C1 segment of cervical spinal cord (tissue), 14 donors: ENCODE measurements at places on chromosomes 12 and 14.

DNA sequence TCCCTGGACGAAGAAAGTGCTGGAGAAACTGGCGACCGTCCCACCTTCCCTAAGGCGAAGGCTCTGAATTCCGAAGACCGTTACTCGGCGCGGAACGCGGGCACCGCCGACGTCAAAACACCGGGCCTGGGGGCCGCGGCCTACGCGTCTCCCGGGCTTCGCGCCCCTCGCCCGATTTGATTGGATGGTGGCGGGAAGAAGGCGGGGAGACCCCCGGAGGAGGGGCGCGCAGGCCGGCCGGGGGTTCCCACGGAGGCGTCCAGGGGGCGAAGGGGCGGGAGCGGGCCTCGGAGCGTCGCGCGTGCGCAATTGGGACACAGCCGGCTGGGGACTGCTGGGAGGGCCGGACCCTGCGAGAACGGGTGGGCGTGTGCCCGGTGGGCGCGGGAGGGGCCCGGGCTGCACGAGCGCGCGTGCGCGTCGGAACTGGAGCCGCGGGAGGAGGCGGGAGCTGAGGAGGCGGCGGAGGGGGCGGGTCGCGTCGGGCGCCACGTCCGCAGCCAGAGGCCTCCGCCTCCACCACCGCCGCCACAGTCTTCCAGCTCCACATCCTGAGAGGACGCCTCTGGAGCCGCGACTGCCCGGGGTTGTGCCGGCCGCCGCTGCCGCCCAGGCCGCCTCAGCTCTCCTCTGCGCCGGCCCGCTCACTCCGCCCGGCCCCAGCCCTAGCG, at the start of gene TMEM263:
Gene TMEM263, plus strand, starts transcription at position 531 of the 671 bp plus-strand sequence. CDS start 11,210 bp downstream, outside the sequence.
- DNase-seq = peak; percentile 82

- DNase-seq = no peak
Observed at GRCh38 chr12:54136844-54137580, 51.8 kb downstream of the SMUG1 start.

DNA sequence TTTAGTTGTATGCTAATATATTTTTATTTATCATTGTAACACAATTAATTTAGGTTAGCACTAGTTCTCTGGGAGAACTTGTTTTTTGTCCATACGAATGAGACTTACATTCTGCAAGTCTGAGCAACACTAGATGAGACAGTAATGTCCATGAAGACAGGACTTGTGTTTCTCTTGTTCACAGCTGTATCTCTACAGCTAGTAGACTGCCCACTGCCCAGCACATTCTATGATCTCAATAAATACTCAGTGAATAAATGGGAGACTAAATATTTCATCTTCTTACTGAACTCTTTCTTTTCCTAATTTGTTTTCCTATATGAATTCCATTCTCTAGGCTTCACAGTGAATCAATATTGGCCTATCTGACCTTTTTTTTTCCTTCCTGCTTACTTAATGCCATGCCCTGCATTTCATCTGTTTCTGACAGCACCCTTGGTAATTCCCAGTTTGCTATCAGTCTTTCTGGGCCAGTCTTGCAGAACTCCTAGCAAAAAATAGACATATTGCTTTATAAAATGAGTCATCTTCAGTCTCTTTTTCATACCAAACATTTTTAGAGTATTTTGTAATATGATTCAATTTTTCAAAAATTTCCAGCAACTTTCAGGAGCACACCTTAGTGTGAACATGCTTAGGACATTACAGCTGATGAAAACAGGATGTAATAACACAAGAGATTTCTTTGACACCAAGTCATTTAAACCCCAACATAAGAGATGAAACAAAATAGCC, 185.5 kb upstream of the ATP2B1 start:
- DNase-seq = no peak

- DNase-seq = no peak
Observed at GRCh38 chr12:31118347-31119191, 44.9 kb downstream of the DDX11 start.

GRCh38 chr14:106874350-106874749, 1348.0 kb downstream of the TMEM121 start:
- no peak for DNase-seq

DNA sequence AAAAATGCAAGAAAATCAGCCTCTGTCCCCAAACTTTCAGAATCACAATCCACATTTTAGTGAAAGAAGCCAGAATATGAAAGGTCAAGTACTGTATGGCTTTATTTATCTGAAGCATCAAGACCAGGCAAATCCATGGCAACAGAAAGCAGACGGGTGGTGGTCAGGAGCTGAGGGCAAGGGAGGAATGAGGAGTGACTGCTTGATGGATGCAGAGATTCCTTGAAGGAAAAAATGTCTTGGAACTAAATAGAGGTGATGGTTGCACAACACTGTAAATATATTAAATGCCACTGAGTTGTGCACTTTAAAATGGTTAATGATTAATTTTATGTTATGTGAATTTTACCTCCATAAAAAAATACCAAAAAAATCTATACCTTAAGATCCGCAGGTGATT, 165.1 kb downstream of the GXYLT1 start:
- no peak for DNase-seq

- no peak for DNase-seq
Observed at GRCh38 chr12:131420867-131421447, 289.9 kb upstream of the SFSWAP start.

DNA sequence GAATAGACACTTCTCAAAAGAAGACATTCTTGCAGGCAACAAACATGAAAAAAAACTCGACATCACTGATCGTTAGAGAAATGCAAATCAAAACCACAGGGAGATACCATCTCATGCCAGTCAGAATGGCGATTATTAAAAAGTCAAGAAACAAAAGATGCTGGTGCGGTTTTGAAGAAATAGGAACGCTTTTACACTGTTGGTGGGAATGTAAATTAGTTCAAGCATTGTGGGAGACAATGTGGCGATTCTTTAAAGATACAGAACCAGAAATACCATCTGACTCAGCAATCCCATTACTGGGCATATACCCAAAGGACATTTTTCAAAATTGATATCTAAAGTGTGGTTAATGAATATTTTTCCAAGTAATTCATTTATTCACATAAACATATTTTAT, 39.6 kb upstream of the LIN7A start:
- no peak for DNase-seq

DNA sequence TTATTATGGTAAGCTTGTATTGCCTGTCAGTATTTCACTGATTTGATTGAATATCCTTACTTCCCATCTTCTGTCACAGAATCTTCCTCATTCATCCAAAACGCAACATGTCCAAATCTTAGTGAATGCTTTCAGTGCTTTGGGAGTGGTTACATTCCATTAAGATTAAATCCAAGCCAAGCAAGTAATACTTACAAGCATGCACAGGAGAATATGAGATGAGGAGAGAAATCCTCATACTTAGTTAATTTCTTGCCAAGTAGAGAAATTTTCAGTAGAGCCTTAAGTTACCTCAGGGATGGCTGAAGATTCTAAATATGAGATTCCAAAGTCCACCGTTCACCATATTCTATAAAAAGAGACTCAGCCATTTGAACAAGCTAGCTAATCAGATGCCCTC, 316.0 kb downstream of the RAD51B start:
- DNase-seq = no peak

DNA sequence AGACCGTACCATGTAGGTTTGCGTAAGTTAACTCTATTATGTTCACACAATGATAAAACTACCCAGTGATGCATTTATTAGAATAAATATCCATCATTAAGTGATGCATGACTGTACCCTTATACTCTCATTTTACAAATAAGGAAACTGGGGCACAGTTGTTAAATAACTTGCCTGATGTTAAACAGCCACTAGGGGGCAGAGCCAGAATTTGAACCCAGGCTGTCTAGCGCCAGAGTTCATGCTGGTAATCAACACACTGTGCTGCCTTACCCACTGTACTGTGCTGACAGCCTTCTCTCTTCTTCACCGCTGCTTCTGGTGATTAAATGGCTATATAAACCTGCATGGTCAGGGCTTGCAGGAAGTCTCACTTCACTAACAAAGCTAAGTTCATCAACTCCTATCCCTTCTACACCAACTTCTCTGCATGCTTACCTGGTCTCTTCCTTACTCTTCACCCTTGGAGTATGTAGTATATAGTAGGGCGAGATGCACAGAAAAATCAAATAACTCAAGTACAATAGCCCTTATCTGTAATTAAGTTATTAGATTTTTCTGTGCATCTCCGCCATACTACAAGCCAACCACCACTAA, 43.6 kb upstream of the APPL2 start:
- no peak for DNase-seq

DNA sequence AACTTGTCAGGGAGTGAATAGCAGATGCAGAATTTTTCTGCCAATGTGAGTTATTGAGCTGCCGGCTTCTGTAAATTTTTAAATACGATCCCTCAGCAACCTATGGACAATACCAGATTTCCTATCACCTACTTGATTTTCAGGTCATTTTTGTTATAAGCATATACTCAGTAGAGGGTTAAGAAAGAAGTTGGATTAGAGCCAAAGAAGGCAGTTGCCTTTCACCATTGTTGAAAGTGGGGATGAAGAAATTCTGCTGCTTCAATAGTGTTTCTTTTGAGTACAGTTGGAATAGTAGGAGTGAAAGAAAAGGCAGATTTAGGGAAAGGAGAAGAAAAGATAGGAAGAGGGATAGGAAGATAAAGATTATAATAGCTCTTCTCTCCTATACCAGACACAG, 197.1 kb downstream of the ATP23 start:
- DNase-seq = no peak

- DNase-seq = no peak
Observed at GRCh38 chr12:46777587-46777986, 48.2 kb downstream of the SLC38A4 start.

DNA sequence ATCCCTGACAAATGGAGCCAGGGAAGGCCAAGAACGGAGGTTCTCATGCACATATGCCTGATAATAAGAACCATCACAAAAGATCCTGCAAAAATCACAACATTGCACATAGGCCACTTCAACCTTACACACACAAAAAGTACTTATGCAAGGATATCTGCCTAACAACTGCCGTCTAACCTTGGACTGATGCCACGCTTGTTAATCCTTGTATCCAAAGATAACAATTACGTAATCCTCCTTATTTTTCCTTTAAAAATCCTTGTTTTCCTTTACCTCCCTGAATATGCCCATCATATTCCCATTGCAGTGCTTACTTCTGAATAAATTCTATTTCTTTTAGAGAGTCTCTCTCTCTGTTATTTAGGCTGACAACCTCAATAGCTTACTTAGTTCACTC, 59.5 kb downstream of the TMEM116 start:
- no peak for DNase-seq

GRCh38 chr12:126936181-126936851, 1330.7 kb upstream of the TMEM132C start:
- peak; percentile 50 for DNase-seq

- no peak for DNase-seq
Observed at GRCh38 chr14:86540636-86541247, 1010.8 kb downstream of the FLRT2 start.

DNA sequence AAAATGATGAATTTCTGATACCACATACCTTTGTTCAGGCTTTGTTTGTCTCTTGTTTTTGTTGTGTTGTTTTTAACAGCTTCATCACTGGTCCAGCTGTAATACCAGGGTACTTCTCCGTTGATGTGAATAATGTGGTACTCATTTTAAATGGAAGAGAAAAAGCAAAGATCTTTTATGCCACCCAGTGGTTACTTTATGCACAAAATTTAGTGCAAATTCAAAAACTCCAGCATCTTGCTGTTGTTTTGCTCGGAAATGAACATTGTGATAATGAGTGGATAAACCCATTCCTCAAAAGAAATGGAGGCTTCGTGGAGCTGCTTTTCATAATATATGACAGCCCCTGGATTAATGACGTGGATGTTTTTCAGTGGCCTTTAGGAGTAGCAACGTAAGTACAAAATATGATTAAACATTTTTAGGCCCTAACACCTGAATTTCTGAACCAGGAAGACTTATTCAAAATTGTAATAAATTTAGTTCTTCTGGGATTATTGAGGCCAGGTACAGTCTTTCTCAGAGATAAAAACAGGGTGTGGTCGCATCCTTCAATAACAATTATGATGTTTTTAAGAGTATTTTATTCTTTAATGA, 22.4 kb downstream of the RXYLT1 start:
- no peak for DNase-seq

DNA sequence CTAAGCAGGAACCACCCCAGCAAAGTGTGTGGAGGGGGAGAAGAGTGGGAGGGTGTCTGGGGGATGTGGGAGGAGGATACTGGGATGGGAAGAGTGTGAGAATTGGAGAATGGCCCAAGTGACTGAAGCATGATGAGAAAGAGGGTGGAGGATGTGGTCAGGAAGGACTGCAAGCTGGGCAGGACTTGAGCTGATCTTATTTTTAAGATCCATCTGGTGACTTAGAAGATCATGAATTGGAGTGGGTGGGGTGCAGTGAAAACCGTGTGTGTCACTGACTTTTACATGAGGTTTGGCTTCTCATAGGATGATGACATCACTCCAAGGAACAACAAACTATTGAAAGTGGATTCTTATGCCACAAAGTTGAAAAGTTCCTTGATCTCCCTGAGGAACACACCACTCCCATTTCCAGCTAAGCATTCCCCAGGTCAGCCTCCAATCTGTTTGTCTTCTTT, 287.5 kb downstream of the GALC start:
- no peak for DNase-seq

- no peak for DNase-seq
Observed at GRCh38 chr12:22640851-22641250, 15.9 kb downstream of the ETNK1 start.

DNA sequence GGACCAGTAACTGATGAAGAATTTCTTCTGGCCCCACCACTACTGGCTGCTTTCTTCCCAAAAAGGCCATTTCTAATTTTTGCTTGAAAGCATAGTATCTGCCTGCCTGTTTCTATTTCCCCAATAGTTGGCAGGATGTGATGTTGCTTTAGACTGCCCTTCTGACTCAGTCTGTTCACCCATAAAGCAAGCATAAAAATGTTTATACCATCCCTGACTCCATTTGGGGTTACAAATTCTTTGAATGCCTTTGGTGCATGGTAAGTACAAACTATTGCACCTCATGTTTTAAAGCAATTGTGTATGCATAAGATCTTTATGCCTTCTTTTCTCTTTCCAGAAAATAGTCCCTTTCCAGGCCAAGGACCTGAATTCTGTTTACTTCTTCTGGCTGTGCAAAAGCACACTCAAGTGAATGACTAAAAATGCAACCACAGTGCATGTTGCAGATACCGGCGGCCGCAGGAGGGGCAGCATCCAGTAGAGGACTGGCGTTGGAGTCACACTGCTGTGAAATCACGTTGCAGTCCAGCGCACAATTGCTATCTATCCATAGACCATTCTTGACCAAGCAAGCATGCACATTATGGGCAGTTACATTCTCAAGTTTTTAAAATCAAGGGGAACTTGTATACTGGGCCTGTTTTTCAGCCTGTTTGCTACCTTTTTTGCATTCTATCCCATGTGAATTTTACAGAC, 82.4 kb downstream of the SLC5A8 start:
- DNase-seq = no peak

DNA sequence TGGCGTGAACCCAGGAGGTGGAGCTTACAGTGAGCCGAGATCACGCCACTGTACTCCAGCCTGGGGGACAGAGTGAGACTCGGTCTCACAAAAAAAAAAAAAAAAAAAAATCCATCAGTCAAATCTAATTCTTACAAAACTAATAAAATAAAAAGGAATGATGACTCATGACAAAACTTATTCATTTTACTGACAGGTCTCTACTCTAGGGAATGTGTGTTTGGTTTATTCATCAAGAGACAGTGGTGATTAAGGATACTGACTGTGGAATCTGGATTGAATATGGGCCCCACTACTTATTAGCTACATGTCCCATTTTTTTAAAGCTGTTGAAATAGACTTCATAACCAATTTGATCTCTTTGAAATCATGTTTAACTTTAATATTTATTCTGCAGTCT, 29.3 kb upstream of the GAS2L3 start:
- DNase-seq = no peak
